ENCODE measurements at places on chromosomes 16 and 17.

GRCh38 chr17:79969906-79970305 lies 65.8 kb downstream of the TBC1D16 start:
- DNase-seq: no peak

DNA sequence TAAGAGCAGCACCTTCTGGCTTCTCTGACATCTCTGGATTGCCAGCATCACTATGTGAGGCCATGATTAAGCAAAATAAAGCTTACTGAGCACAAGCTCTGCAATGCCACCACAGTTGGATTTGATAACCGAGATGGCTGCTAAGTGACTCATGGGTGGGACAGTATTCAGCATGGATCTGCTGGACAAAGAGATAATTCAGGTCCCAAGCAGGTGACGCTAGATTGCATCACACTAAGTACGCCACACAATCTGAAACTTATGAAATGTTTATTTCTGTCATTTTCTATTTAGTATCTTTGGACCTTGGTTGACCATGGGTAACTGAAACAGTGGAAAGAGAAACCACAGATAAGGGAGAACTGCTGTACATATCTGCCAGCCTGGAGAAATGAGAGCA lies 27.4 kb downstream of the CDRT15 start:
- DNase-seq: no peak

- no peak for DNase-seq
These were observed 410.6 kb downstream of the HS3ST4 start for GRCh38 chr16:26102369-26102768.

GRCh38 chr17:5444209-5444608 lies 5.3 kb upstream of the C1QBP start:
- no peak for DNase-seq

- DNase-seq: no peak
These were observed 177.0 kb upstream of the IRX6 start for GRCh38 chr16:55146966-55147365.
